ENCODE measurements at places on chromosomes 6 and 20. TPM values are rescaled to one million over a fixed set of nuclear protein-coding genes. Genes with fewer than 3 reads are reported as not detected.

- no peak for DNase-seq
Observed at GRCh38 chr20:59221049-59221706, 57.6 kb downstream of the ZNF831 start.

DNA sequence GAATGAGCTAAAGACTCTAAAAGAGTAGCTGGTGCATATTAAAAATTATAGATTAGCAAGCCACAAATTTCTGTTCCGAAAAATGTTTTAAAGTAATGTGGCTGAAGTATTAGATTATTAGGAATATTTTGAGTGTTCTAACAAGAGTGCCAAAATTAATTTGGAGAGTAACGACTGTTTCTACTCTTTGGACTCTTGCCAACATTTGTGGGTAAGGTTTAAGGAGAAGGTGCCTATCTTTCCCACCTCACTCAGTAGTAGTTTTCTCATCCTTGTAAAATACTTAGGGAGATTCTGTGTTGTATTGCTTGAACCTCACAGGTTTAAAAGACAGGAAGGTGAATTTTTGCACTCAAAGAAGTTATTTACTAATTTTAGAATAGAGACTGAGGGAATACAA is 5.0 kb downstream of the HSF2 start:
- no peak for DNase-seq

Gene TCF15
- total RNA-seq, result 8.0 TPM

Gene ESR1
- total RNA-seq, result 0.47 TPM

DNA sequence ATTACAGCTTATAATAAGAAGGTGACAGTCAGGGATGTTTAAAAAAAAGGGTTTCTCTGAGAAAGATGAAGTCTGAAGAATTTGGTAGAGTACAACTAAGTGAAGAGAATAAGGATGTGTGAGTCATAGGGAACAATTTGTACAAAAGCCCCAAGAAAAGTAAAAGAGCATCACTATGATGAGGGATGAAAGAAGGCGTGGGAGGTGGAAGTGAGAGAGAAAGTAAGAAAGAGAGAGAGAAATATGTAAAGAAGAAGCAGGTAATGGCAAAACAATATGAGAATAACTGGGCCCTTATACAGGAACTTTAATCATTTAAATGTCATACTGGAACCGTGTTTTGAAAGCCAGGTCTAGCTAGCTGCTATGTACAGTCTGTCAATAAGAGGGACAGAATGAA is 179.4 kb downstream of the ASCC3 start:
- DNase-seq, result no peak

GRCh38 chr6:15433511-15433861 is 187.6 kb downstream of the JARID2 start:
- DNase-seq, result no peak

Gene CFAP61
- total RNA-seq, result 1.9 TPM

Gene MACROD2
- total RNA-seq, result 0.94 TPM

Gene MUC21
- not detected for total RNA-seq

GRCh38 chr20:38106461-38106860 is 58.6 kb downstream of the TGM2 start:
- no peak for DNase-seq
